Renal cortex interstitium (tissue), 15 donors: ENCODE measurements at places on chromosomes 12 and 14. TPM values are rescaled to one million over a fixed set of nuclear protein-coding genes. Genes with fewer than 3 reads are reported as not detected.

- no peak for DNase-seq
Observed at GRCh38 chr14:51248016-51248987, 8.3 kb downstream of the TMX1 start.

- DNase-seq: no peak
Observed at GRCh38 chr12:62866451-62867082, 68.4 kb downstream of the PPM1H start.

- DNase-seq: no peak
Observed at GRCh38 chr12:462936-463705, 3.4 kb downstream of the B4GALNT3 start.

GRCh38 chr12:113594967-113595366, 123.3 kb upstream of the LHX5 start:
- DNase-seq: no peak

GRCh38 chr14:24699052-24699451, 65.1 kb upstream of the GZMB start:
- no peak for DNase-seq

DNA sequence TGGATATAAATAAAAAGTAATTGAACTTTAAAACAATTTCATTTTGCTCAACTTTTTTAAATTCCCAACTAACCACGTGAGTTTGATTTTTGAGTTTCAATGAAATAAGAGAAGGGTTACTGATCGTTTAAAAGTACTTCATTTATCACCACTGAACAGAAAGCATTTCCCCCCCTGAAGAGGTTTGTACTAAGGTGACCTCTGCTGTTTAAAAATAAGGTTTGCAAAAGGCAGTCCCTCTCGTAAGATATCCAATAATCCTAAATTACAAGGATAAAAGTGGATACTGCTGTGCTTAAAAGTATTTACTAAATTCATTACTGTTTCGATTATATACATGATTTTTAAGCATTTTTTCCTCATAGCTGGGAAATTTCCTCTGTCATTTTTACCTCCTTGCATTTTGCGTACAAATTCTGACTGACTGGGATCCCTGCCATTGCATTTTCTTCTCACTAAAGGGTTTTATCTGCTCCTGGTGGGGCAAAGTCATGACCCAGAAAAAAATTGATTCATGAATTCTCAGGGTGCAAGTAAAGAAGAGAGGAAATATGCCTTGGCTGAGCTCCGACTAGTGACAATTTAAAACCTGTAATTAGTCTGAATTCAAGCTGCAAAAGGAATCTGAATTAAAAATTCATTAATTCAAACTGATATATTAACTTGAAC, 463.8 kb downstream of the PRKD1 start:
- DNase-seq: no peak

GRCh38 chr14:68282479-68283377, 463.1 kb downstream of the RAD51B start:
- DNase-seq: no peak

DNA sequence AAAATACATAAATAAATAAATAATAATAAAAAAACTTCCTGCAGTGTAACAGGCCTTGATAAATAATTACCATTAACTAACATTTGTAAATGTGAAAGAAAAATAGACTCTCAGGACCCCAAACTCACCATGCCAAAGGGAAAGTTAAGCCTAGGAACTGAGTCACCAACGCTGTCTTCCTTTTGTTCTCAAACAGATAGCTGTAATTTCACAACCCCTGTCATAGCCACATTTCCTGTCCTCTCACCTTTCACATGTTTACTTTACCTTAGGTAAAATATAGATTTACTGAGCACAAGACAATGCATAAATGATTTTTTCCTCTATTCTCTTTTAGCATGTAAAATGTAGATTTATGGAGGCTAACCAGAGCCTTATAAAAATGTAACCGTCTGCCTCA, 35.9 kb upstream of the CHST11 start:
- no peak for DNase-seq

DNA sequence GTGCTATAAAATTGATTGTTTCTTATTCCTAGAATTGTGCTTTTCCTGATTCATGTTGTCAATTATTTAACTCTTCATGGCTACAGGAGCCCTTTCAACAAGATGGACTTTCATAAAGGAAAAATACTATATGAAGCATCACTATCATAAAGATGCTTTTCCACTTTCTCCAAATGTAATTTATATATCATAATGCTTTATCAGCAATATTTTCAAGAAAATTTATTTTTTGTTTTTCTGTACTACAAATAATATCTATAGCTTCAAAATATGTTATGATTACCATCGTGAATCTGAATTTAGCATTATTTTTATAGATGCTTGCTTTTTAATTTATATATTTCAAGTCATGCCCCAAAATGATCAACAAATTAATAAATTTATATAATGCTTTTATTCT, 873.5 kb upstream of the LRFN5 start:
- no peak for DNase-seq

GRCh38 chr12:78398750-78399149, 465.8 kb upstream of the SYT1 start:
- DNase-seq: no peak

DNA sequence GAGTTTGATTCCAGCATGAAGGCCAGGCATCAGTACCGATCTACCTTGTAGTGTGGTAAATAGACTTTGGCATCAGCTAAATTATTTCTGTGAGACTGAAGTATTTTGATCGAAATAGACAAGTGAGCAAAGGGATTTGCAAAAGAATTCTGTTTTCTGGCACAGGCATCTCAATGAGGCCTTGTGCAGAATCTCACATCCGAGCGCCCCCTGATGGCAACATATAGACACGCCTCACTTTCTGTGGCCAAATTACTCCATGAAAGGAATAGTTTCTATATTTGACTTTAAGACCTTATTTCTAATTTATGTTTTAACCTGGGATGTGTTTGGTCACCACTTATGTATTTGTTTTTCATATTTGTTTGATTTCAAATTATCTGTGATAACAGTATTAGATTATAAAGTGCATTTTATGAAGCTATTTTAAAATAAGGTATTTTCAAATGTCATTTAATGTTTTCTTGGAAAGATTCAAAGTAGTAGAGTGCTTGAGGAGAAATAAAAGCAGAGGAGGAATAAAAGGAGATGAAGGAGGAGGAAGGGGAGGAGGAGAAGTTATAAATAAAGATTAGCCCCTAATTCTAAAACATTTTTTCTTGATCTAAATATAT, 731.9 kb downstream of the NRXN3 start:
- peak; percentile 9 for DNase-seq

GRCh38 chr12:129305851-129306250, 452.6 kb downstream of the GLT1D1 start:
- no peak for DNase-seq

DNA sequence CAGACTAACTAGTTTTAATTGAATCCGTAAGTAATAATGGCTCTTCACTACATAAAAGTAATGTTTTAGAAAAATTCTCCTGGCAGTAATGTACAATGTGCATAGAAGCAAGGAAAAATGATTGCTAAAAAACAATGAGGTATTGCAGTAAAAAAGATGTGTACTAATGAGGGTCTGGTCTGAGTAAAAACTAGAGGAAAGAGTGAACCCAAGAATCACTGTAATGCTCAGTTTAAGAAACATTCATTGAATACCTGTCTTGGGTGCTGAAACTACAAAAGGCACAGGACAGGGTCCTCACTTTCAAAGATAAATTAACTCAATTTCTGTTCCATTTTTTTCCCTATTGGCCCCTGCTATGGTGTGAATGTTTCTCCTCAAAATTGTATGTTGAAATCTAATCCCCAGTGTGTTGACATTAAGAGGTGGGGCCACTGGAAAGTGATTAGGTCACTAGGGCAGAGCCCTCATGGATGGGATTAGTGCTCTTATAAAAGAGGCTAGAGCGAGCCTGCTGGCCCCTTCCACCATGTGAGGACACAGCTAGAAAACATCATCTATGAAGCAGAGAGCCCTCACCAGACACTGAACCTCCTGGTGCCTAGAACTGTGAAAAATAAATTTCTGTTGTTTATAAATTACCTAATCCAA, 51.6 kb downstream of the RPS6KA5 start:
- no peak for DNase-seq

- no peak for DNase-seq
Observed at GRCh38 chr14:106347291-106347778, 821.0 kb downstream of the TMEM121 start.

DNA sequence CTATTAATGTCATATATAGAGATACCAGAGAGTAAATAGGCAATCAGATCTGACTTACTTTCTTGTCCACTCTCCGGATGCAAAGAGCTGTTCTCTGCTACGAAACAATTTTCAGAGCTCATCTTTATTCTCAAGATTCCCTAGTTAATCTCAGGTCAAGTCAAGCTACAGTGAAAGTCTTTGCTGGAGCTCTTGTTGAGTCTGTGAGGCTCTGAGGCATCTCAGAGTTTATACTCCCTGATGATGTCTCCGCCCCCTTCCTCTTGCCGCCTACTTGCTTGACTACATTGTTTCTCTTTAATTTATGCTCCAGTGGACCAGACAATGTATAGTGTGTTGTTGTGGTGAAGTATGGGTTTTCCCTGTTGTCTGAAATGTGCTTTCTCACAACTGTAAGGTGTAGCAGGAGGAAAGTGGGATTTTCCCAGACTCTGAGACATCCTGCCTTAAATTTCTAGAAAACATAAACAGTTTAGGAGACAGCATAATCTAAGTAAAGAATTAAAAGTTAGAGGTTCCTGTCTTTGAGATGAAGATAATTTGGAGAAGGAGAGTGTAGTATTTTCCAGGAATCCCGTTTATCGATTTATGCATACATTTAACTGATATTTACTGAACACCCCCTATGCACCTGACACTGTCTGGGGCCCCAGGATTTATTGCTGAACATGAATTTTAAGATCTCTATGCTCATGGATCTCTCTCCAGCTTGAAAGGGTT, at the start of gene CD69:
TSS of gene CD69 (minus strand) at position 203 of the 720 bp plus-strand sequence. CDS start at position 122, 81 bp downstream.
- no peak for DNase-seq

- no peak for DNase-seq
Observed at GRCh38 chr12:24639641-24640040, 309.3 kb downstream of the BCAT1 start.

GRCh38 chr12:68235576-68235975, 10.0 kb upstream of the IL26 start:
- no peak for DNase-seq

The A2ML1 gene
- polyA plus RNA-seq: 0.09 TPM

The NR4A1 gene
- polyA plus RNA-seq: 36.0 TPM

The USP5 gene
- 55.0 TPM for polyA plus RNA-seq

The TBX3 gene
- 83.1 TPM for polyA plus RNA-seq

The STXBP6 gene
- polyA plus RNA-seq: 8.1 TPM

The CACNA1C gene
- polyA plus RNA-seq: 13.1 TPM

The DNAH10 gene
- 6.4 TPM for polyA plus RNA-seq

The WNT5B gene
- 8.0 TPM for polyA plus RNA-seq

The GARIN6 gene
- polyA plus RNA-seq: not detected

The RIN3 gene
- 6.3 TPM for polyA plus RNA-seq

The GPRC5D gene
- polyA plus RNA-seq: 0.33 TPM

The BDKRB1 gene
- polyA plus RNA-seq: 0.23 TPM

The IAPP gene
- polyA plus RNA-seq: not detected

The TPH2 gene
- polyA plus RNA-seq: 0.09 TPM

The CDH24 gene
- polyA plus RNA-seq: 29.0 TPM
